ENCODE measurements at places on chromosomes 5 and 9. TPM values are rescaled to one million over a fixed set of nuclear protein-coding genes. Genes with fewer than 3 reads are reported as not detected.

Gene GABRA6
- not detected for total RNA-seq

DNA sequence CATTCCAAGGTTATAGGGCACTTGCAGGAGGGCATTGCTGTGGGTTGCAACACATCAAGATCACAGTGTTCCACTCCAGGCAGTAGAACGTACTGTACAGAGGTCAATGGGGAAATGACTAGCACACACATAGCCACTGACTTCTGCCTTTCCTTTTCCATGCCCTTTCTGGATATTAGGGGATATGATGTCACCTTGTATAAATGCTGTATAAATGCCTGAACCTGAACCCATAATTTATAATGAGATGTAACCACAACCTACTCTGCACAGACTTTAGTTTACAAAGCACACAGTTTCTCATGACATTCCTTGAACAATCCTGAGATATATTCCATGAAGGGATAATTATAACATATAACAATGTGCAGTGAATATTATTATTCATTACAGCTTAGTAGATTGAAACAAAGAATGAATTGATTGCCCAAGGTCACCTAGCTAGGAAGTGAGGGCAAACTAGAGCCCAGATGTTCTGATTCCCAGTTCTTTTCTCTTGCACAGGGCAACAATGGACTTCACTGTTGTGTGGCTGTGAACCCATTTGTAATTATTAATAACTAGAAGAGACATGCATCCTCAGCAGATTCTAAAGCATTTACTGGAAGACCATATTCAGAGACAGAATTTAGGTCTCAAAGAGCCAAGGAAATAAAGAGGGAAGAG lies 5.6 kb upstream of the ABLIM3 start:
- DNase-seq, result no peak

DNA sequence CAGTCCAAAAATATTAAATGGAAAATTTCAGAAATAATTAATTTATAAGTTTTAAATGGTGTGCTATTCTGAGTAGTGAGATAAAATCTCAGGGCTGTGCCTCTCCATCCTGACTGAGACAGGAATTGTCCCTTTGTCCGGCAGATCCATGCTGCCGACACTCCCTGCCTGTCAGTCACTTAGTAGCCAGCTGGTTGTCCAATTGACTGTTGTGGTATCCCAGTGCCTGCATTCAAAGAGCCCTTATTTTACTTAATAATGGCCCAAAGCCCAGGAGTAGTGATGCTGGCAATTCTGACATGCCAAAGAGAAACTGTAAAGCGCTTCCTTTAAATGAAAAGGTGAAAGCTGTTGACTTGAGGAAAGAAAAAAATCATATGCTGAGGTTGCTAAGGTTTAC lies 157.5 kb downstream of the ENC1 start:
- no peak for DNase-seq

- no peak for DNase-seq
Observed at GRCh38 chr9:76571743-76572146, 112.8 kb downstream of the GCNT1 start.

Measured in activated CD4-positive, alpha-beta memory T cell treated with anti-CD3 and anti-CD28 coated beads for 36 hours (primary cell).